NCI-H1930 (cell line): ENCODE measurements at places on chromosomes 3 and 15.

GRCh38 chr15:91852741-91853510 is 582 bp upstream of the SLCO3A1 start:
- DNase-seq, result peak; percentile 63

- DNase-seq, result no peak
These were observed 997.2 kb downstream of the TUSC7 start for GRCh38 chr3:117706756-117707155.

- DNase-seq, result no peak
These were observed 57.6 kb upstream of the CSPG5 start for GRCh38 chr3:47636225-47636624.

DNA sequence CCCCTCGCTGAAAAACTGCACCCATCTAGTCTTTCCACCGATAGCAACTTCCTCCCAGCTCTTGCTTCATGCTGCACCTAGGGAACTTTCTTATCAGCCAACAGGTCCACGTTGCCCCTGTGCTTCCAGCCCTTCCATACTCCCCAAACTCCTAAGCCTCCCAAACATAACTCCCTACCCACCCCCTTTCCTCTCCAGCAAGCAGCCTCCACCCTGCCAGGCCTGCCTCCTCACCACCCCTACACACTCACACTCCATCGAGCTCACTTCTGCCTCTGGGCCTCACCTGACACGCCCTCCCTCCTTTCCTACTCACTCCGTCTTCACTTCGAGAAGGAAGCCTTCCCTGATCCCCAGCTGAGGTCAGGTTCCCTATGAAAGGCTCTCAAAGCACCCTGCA is 8.1 kb downstream of the INSYN1 start:
- no peak for DNase-seq

DNA sequence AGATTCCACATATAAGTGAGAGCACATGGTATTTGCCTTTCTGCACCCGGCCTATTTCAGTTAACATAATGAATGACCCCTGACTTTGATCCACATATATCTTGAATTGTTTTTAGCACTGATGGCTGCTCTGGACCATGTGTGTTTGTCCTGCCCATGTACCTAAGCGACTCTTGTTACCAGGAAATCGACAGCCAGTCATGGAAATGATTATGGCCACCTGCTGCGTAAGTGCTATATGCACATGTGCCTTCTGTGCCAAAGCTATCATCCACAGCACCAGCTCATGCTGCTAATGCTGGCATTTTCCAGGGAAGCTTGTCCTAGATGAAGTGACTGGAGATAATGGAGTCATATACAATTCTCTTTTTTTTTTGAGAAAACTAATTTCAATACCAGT is 103.7 kb downstream of the PEX5L start:
- DNase-seq, result no peak

DNA sequence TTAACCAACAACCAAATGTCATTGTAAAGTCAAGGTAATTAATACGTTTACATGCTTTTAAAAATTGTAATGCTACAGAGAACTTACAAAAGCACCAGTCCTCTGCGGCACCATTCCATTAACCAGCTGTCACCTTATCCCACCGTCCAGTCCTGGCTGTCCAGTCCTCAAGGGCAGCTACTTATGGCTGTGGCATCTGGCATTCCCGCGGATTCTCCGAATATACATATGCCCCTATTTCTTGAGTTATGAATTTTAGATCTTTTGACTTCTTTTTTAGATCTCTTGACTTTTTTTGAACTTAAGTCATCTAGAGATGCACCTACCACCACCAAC is 382 bp upstream of the POMGNT2 start:
- DNase-seq, result no peak

DNA sequence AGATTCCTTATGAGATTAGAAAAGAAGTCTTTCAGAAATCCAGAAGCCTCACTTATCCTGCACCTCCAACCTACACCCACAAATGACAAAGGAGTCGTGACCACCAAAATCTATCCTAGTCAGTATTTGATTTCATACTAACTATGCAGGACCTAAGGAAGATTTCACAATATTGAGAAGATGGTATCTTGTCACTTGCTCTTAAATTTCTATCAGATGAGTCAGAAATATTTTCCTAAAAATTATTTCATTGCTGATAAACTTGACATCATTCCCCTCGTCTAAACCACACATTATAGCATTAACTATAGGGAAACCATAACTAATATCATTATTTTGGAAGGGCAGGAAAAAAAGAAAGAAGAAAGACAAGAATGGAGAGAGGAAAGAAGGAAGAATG is 138.0 kb upstream of the THBS1 start:
- DNase-seq, result no peak

GRCh38 chr15:31905054-31905453 is 125.3 kb upstream of the CHRNA7 start:
- DNase-seq, result no peak
